ENCODE measurements at places on chromosomes 1 and 21.

DNA sequence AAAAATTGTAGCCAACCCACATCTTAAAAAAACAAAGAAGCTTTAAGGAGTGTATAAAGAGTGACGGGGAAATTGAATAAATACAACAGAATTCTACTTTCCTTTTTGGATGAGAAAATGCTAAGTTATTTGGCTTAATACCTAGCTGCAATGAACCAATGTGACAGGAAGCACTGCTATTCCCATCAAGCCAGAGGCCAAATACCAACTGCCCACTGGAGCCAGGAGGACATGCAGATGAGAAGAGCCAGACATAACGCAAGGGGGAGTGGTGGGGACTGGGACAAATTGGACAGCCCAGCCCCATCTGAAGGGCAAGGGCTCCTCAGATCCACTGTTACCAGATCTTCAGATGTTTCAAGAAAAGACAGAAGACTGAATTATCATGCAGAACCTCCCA, 25.7 kb downstream of the DNAJC11 start:
- no peak for DNase-seq

DNA sequence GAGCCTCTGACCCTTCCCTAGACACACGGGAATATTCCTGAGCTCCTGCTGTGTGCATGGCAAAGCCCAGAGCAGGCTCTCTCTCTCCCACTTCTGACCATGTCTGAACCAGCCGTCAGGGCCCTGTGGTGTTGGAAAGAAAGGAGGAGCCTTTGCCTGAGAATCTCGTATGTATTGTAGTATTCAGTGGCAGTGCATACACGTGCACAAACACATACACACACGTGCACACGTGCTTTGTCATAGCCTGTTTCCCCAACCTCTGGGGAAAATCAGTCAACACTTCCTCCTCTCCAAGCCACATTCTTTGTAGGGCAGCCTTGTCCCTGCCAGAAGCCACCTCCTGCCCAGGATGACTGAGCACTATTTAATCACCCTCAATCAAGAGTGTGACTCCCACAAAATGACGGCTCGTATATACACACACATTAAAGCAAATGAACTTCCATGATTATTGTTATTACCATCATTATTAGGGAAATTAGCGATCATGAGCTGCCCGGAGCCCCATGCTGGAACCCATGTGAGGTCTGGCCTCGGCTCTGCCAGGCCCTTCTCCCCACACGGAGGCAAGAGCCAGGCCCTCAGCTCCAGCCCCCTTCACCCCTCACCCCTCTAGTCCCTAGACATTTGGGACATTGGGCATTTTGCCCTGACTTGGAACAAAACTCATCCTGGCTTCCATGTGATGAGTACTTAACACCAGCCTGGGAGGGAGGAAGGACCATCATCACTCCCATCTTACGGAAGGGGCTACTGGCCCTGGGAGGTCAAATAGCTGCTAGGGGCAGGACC, 331.9 kb downstream of the NPHP4 start:
- no peak for DNase-seq

DNA sequence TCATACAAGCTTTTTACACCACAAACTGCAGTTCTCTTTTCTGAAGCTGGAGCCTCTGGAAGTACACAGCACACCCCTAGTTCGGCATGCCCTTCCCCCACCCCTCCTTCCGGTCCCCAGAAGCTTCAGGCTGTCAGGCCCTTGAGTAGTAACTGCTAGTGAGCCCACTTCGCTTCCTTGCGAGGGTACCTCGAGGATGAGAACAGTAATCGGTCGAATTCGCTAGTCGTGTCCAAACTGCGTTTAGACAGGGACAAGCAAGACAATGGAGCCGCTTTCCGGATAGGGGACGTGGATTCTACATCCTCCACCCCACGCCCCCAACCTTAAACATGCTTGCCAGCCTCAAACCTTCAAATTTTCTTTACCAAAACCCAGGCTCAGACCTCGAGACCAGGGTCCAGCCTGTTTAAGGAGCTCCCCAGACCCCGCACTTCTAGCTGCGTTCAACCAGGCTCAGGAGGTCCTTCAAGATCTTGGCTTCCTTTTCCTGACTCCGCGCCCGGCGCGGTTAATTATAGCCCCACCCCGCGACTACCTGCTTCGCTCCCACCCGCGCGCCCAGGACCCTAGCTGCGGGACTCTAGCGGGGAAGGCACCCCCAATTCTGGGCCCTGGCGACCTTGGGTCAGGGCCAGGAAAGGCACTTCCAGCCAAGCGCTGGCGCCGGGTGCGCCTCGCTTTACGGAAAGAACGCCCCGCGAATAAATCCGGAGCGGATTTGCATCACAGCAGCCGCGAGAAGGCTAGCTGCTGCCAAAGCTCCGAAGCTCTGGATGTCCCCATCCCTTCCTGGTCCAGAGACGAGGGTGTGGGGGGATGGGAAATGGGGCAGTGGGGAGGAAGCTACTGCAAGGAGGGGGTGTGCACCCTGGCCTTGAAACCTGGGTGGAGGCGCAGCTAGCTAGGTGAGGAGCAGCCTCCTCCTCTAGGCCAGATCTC, 8.1 kb upstream of the TSPAN1 start:
- DNase-seq, result no peak

DNA sequence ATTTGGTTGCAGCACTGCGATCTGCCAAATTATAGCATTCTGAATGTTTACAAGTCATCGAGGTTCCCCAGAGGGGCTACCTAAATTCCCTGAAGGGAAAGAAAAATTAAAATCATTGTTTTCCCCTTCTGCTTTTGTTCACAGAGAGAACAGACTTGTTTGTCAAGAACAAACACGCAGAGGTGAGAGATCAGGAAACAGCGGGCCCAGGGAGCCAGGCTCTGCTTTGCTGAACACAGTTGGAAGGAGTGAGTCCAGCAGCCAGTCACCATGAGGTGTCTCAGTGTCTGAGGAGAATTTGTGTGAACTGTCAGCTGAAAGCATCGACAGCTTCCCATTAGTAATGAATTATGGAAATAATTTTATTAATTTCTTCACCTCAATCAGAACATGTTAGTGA, 52.5 kb downstream of the RWDD3 start:
- no peak for DNase-seq

DNA sequence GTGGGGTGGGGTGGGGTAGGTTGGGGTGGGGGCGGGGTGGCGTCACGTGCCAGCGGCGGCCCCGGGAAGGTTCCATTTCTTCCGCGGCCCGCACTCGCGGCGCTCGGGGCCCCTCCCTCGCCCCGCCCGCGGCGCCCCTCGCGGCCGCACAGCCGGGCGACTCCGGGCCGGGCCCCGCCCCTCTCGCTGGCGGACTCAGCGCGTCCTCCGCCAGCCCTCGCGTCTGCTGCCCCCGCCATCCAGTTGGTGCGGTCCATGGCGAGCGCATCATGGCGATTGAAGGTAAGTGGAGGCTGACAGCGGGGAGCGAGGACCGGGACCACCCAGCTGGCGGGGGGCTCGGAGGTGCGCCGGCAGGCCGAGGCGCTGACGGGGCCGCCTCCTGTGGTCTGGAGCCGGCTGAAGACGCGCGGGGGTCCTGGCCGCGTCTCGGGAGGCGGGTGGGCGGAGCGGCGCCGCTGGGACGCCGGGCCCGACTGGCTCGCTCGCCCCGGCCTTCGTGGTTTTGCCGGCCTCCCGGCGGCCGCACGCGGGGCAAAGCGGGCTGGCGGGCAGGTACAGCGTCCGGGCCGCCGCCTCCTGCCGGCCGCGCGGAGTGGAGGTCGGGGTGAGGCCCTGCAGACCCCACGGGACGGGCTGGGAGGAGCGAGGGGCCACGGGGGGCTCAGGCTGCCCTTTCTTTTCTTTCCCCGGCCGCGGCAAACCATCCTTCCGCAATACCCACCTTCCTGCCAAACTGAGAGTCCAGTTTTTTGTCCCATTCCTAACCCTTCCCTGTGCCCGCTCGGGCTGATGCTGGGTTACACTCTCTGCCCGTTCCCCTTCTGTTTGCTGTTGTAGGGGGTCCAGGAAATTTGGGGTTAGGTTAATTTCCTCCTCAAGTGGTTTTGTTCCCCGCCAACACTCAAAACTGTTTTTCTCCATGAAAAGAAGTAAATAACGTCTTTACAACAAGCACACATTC, at the start of gene SYT14:
Gene SYT14, plus strand, starts transcription at position 222 of the 964 bp plus-strand sequence. Its CDS starts 48 bp downstream, at position 270.
- peak; percentile 59 for DNase-seq

GRCh38 chr1:117681093-117681900, 75.4 kb downstream of the TENT5C start:
- DNase-seq, result no peak

DNA sequence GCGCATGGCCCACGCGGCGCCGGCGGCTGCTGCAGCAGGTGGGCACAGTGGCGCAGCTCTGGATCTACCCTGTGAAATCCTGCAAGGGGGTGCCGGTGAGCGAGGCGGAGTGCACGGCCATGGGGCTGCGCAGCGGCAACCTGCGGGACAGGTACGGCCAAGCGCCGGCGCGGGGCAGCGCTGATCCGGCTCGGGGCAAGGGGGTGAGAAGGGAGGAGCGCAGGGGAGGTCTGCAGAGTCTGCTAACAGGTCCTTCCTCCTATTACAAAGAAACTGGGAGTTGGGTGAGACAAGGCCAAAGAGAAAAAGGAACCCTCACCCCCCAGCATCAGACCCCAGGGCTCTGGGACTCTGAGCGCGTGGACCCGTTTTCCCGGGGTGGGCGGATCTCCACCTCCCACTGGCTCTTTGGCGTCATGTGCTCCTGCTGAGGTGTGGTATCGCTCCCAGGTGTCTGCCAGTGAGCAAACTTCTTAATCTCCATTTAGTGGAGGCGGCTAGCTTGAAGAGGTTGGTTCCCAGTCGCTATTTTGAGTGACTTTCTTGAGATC, 431 bp downstream of the MTARC1 start:
- DNase-seq, result no peak

DNA sequence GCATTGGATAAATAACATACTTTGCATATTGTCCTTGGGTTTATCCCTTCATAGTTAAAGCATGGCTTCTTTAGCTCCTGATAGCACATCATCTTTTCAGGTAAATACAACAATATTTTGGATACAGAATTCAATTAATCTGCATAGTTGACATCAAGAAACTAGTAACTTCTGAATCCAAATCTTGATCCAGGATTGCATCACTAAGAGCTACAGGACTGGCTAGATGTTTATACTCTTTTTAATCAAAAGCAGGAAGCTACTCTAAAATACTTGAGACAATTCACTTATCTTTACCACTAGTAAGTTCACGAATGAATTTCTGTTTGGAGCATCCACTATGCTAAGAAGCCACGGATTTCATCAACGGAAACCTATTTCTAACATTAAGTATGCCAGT, 54.2 kb upstream of the SLC44A3 start:
- DNase-seq, result no peak

- no peak for DNase-seq
These were observed 51.8 kb upstream of the COL18A1 start for GRCh38 chr21:45353200-45353599.

- DNase-seq, result no peak
These were observed 44.2 kb downstream of the MTF2 start for GRCh38 chr1:93123201-93123783.

DNA sequence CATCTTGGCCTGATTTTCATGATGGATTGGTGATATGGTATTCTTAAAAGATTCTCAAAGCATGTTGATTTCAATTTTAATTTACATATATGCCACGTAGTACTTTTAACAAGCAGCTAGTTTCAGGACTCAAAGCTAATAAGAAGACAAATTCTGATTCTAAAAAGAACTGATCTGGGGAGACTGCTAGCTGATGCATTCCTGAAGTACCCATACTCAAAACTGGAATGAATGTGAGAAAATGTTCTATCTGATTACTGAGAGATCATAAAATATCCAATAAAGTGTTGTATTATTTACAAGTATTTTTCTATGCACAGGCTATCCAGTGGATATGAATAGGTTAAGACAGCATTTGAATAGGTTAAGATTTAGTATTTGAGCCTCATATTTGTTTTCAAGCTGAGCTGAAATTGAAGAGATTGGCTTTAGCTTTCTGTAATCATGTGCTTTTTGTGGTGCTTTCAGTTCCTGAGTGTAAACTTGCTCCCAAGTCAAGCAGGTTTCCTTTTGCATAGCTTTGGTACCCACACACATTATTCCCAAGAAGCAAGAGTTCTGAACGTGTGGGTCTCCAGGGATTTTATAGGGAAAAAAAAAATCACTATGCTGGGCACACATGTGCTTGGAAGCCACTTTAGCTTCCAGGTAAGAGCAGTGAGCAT, 114.1 kb downstream of the VPS13D start:
- DNase-seq, result no peak

DNA sequence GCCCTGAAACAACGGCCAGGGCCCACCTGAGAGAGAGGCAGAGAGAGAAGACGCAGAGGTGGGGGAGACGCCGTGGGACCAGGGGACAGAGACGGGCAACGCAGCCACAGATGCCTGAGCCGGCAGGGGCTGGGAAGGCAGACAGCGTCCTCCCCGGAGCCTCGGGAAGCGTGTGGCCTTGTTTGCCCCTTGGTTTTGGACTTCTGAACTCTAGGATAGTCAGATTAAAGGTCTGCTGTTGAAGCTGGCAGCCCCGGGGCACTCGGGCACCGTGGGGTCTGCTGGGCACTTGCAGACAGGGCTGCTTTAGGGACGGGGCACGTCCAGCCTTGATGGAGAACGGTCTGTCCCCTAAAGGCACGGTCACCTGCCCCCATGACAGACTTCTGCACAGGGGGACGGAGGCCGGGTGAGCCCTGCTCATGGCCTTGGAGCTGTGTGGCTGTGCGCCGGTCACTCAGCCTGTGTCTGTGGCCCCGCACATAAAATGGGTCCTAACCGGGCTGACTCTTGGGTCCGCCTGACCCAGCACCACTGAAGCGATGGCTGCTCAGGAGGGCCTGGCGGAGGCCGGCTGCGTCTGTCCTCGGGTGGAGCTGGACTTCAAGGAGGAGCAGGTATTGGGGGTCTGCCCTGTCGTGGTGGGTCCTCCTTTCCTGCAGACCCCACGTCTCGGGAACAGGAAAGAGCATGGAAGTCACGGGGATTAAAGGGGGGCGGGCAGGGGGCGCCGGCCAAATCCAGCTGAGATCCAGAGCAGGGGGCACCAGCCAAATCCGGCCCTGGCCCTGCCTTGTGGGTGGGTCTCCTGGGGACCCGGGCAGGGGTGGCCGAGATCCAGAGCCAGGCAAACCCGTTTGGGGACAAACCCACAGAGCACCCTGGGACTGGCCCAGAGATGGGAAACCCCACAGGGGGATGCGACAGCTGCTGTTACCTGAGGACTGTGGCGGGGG, 9.6 kb upstream of the RNF223 start:
- DNase-seq, result no peak

DNA sequence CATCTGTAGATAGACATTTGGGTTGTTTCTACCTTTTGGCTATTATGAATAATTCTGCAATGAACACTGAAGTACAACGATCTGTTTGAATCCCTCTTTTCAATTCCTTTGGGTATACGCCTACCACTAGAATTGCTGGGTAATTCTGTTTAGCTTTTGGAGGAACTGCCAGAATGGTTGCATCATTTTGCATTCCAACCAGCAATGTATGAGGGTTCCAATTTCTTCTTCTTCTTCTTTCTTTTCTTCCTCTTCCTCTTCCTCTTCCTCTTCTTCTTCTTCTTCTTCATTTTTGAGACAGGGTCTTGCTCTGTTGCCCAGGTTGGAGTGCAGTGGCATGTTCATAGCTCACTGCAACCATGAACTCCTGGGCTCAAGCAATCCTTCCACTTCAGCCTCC, 13.8 kb upstream of the THEM5 start:
- DNase-seq, result no peak
